T-helper 1 cell (primary cell): ENCODE measurements at places on chromosomes 3 and 15.

DNA sequence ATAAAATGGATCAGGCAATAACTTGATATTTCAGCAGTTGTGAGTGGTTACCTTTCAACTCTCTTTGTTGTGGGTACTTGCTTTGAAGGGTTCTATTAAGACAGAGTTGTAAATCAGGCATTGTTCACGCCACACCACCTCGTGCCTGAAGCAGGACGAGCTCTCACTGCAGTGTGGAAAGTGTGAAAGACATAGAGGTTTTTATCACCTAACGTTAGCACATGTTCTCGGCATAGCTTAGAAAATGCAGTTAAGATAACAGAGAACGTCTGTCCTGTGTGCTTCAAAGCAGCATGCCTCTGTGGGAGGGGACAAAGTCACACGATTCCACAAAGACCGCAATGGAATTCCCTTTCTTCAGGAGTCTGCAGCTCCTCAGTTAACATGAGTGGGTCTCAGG, 7.8 kb downstream of the ADAMTS17 start:
- no peak for DNase-seq

DNA sequence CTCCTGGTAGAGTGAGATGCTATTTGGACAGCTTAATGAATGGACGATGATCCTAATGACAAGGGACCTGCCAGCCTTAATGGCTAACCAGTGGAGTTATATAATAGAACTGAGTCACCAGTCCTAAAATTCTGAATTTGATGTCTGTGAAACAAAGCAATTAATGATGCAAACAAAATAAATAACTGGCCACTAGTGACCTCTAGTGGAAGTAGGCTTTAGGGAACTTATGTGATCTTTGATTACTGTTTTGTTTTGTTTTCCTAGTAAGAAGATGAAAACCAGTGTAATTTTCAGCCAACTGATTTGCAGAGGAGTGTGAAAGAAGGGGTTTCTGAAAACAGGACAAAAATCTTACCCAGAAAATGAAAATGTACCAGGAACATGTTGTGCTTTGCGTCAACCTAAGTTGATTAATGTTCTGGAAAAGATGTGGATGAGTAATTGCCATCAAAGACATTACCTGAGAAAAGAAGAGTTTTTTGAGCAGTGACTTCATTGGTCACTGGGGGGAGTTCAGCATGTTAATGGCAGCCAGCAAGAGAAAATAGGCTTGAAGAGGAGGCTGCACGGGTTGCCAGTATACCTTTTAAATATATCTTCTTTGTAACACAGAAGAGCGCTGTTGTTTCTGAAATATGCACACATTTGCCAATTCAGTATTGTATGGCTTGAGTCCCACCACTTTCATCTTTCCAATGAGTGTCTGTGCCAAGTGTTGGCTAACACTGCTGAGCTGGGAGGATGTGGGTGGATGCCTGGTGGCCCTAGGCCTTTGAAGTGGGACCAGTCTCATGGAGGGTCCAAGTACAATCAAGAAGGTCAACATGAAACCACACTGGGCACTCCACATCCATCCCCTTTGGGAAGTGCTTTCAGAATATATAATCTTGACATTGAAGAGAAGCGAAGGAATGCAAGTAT, 9.3 kb downstream of the VEPH1 start:
- DNase-seq, result no peak

GRCh38 chr3:40605960-40606359, 81.2 kb downstream of the ZNF621 start:
- no peak for DNase-seq

DNA sequence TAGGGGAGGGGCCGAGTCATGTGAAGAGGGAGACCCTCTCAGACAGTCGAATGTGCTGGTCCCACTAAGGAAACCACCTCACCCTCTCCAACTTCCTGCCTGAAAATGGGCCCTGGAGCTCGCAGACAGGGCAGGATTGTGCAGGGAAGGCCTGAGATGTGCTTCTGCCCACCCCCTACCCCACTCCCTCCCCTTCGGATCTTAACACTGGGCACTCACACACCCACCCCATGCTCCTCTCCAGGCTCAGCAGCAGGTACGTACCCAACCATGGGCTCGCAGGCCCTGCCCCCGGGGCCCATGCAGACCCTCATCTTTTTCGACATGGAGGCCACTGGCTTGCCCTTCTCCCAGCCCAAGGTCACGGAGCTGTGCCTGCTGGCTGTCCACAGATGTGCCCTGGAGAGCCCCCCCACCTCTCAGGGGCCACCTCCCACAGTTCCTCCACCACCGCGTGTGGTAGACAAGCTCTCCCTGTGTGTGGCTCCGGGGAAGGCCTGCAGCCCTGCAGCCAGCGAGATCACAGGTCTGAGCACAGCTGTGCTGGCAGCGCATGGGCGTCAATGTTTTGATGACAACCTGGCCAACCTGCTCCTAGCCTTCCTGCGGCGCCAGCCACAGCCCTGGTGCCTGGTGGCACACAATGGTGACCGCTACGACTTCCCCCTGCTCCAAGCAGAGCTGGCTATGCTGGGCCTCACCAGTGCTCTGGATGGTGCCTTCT, 20.0 kb downstream of the ATRIP start:
- no peak for DNase-seq

GRCh38 chr3:53198996-53199395, 38.0 kb downstream of the PRKCD start:
- DNase-seq, result no peak

DNA sequence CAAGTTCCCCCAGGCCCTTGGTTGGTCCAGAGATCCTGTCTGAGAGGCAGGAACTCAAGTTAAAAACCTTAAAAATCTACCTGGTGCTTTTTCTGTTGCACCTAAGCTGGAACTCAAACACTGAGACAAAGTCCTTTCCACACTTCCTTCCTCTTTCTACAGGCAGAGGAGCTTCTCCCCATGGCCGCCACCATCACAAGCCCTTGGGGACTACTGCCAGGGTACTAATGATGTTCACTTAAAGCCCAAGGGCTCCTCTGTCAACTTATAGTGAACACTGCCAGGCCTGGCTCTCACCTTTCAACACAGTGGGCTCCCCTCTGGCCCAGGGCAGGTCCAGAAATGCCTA, 26.0 kb downstream of the TM4SF18 start:
- no peak for DNase-seq

DNA sequence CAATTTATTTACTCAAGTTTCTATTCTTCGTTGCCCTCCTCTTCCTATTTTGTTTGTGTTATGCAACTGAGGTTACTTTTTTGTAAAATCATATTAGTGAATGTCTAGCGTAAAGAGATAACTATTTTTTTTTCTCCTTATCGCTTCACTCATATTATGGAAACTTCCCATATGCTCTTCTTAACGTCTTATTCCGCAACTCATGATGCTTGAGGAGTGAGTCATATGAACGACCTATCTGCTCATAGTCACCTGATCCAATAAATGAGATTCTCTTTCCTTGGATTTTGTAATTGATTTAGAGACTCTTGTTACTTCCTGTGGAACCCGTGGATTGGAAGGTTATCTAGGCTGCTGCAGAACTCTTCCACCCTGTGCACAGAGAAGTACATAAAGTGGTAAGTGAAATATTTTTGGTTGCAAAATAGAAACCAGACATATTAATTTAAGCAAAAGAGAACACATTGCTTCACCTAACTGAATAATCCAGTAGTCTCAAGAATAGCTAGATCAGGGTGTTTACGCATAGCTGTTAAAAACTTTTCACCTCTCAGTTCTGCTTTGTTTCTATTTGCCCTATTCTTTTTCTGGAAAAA, 719.3 kb upstream of the SGO1 start:
- DNase-seq, result no peak

- DNase-seq, result no peak
Measured at GRCh38 chr3:176919836-176920765, 277.2 kb downstream of the TBL1XR1 start.

DNA sequence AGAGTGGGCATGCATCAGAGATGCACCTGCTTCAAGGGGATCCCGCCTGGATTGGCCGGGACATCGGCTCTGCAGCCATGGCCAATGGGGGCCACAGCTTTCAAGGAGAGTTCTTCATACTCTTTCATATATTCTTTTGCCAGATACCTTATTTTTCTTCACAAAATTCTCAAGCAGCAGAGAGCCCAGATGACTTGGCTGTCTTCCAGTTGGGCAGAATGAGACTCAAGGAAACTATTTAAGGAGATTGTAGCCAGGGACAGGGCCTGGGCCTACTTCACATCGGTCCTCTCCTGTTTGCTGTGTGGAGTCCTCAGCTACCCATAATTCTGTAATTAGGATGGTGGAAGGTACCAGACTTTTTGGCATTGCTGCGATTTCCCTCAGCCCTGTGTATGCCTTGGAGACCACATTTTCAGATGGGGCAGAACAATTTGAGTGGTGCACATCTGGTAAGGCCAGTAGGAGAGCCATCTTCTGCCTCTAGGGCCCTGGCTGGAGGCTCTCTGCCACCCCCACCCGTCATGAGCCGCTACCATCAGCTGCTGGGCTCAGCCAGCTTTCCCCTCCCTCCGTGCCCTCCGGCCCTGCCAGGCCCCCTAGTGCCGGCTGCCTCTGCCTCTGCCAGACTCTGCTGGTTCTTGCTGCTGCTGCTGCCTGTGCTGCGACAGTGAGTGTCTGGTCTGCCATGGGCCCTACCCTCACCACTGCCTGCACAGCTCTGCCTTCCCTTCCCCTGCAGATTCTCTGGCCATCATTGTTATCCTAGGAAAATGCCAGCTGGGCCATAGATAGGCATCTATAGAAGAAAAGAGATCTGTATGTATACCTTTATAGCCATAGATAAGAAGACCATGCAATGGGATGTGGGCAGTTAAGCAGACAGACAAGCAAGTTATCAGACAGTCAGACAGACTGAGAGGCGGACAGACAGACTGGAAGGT, 6.7 kb downstream of the PLIN1 start:
- DNase-seq, result no peak
